T1000 (cell line): ENCODE measurements at places on chromosomes 4 and X.

DNA sequence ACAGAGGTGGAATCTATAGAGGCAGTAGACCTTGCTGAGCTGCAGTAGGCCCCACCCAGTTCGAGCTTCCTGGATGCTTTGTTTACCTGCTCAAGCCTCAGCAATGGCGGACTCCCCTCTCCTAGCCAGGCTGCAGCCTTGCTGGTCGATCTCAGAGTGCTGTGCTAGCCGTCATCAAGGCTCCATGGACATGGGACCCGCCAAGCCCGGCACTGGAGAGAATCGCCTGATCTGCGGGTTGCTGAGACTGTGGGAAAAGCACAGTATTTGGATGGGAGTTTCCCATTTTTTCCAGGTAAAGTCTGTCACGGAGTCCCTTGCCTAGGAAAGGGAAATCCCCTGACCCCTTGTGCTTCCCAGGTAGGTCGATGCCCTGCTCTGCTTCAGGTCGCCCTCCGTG lies 124.8 kb upstream of the KLF8 start:
- no peak for DNase-seq

GRCh38 chrX:27728291-27728690 lies 79.5 kb upstream of the MAGEB10 start:
- DNase-seq: no peak

GRCh38 chr4:168691631-168692369 lies 194.9 kb downstream of the PALLD start:
- no peak for DNase-seq

DNA sequence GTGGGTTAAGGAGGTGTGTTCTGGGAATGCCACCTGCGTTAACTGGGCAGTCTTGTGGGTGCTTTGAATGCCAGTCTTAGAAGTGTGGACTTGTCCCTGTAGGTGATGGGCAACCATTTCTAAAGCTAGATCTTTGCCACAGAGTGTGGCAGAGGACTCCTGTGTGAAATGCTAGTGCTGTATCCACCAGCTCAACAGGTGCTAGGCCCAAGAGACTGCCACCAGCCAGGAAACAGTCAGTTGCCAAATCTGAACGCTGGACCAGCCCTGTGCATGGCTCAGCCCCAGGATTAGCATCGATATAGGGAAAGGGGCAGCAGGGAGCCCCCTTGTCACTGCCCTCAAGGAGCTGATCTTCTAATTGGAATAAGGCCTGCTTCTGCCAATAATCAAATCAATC lies 35.3 kb downstream of the STARD8 start:
- DNase-seq: no peak

DNA sequence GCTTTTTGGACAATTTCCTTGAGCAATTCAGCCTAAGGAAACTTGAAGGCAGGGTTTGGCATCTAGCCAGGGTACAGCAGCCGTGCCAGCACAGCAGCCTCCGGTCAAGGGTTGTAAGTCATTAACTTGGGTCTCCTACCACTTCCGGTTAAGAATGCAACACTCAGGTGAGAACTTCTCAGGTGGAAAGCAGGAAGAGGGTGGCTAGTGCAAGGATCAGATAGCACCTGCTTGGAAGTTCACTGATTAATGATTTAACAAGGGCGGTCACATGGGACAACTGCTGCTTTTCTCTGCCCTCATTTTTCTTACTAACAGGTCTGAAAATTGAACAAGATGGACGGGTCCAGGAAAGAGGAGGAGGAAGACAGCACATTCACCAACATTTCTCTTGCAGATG lies 30.1 kb upstream of the SCOC start:
- DNase-seq: no peak

DNA sequence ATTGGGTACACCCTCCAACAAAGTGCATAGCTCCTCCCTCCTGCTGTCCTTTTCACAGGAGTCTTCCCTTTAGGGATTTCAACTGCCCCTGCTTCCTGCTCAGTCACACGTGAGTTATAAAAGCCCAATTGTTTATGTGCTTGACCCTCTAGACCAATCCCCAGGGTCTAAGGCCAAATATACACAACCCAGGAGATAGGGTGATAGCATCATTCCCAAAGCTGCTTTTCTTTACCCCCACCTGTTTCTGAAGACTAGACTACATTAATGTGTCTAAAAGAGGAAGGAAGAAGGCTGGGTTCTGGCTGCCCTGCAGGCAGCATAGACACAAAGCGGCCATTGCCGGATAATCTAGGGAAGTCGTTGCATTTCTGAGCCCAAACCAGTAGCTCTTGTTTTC lies 526.7 kb upstream of the FRG1 start:
- no peak for DNase-seq

- no peak for DNase-seq
These were observed 69.7 kb downstream of the MCUB start for GRCh38 chr4:109629775-109630174.

DNA sequence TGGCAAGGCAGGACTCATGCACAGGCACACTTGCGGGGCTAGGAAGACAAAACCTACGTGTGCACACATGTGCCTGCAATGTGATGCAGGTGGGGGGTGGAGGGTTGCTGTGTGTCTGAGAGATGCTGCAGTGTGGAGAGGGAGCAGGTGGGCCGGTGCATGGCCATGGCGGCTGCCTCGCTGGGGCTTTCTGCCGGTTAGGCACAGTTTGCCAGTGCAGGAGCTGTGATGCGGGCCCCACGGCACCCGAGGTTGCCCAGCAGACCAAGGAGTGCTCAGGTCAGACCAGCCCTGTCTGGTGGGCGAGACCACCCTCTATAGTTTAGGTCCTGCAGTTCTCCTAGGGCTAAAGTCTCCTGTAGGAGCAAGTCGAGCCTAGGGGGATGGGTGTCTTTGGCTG lies 4.4 kb upstream of the AFM start:
- DNase-seq: no peak

GRCh38 chr4:10691651-10692050 lies 7.1 kb upstream of the CLNK start:
- no peak for DNase-seq

DNA sequence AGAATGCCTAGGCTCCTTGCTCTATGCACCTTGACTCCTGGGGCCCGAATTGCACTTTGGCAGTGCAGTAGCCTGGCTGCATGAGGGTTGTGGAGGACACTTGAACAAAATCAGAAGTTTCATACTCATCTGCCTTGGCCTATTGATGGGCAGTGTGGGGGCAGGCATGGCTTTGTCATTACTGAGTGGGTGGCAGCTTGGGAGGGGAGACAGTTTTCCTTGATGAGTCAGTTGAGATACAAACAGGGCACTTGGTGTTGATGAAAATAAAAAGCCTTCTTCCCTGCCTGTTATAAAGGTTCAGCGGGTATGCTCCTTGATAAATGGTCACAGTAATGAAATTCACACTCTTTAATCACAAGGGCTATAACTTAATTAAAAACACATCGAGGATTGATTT lies 126.8 kb upstream of the MAMLD1 start:
- DNase-seq: no peak

- no peak for DNase-seq
These were observed 220.6 kb downstream of the DHX15 start for GRCh38 chr4:24363751-24364150.

GRCh38 chrX:39320165-39320564 lies 518.9 kb downstream of the MID1IP1 start:
- DNase-seq: no peak

DNA sequence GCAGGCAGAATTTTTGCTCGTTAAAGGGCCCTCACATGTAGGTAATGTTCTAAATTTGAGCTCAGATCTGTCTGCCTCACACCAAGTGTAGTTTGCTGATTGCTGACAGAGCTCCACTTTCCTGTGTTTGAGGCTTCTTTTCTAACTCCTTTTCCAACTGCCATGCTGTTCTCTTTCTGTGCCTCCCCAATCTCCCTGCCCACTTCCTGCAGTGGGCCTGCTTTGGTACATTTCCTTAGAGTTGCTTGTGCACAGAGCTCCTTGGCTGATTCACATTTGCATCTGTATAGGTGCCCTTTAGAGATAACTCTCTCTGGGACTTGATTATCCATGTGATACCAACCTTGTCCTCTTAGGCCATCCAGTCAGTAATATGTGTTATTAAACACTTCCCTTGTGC lies 4.5 kb downstream of the MED28 start:
- DNase-seq: no peak

GRCh38 chr4:171186700-171187099 lies 626.5 kb upstream of the GALNTL6 start:
- DNase-seq: no peak
